Germinal center (tissue), 1 donor: ENCODE measurements at places on chromosomes 5 and 9.

DNA sequence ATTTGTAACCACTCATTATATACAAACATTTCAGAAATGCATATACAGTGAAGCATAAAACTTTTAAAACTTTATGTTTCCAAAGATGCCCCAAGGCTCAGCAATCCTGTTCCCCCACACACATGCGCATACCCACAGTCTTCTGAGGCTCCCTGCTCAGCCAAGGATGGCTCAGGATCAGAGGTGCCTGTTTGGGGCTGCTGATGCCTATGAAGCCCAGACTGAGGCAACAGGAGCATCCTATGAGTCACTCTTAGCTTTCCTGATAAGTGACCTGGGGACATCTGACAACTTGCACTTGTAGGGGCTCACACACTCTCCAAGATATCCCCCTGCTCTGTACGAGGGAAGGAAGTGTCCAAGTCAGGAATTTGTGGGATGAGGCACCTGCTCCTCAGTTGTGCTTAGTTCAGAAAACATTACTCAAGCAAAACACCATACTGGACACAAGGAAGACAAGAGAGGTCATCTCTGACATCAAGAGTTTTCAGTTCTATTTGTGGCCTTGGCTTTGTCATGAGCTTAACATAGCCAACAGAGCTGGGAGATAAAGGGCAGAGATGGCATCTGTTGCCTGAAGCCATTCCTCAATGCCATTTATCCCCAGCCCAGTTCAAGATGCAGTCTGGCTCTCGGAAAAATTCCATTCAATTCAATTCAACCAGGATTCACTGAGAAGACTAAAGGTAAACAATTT lies 62.3 kb downstream of the NIPSNAP3B start:
- DNase-seq, result no peak

DNA sequence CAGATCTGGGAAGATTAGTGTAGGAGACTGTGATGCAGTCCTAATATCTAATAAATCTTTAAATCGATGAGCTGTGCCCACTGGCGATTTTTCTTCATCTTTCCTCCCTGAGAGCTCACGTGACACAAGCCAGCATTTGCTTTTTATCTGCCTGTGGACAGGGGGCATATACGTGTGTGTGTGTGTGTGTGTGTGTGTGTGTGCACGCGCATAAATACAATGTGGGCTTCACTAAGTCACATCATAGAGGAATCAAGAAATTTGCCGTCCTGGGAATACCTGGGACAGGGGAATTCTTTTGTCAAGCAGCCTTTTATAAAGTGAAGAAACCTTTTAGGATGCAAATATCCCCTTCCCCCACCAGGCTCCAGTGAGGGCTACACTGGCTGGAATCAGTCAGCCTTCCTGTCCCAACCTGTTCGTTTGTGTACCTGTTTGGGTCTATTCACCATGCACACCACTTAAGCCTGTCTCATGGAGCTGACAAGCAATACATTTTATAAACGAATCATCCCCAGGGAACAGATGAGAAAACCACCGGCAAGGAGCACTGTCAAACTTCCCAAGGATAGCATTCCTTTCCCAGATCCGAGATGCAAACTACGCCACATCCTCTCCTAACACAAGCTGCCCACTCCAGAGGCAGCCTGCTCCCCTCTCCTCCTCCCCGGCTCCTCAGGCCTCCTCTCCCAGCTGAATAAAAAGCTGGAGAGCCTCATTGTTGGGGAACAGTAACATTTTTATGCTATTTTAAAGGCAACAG lies 2.7 kb downstream of the EPB41L4B start:
- no peak for DNase-seq

DNA sequence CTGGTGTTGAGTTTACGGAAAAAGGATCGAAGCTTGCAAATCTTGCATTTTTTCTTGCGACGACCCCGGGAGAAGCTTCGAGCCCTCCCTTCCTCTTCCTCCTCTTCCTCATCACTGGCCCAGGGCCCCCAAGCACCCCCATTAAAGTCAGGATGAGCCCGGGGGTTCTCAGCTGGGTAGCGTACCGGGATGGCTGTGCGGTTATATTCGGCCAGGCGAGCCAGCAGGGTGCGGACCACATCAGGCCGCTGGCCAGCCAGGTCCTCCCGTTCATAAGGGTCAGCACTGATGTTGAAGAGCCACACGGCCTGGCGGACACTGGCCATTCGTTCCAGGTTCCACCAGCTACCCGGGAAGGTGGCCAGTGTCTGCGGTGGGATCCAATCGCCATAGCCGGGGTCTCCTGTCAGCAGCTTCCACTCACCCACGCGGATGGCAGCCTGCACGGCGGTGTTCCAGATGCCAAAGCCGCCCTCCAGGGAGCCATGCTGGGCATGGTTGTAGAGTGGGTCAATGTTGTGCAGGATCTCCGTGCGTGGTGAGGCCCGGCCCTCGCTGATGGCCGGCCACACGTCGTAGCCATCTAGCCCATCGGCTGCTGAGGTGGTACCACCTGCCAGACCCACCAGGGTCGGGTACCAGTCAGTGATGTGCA lies 5.3 kb downstream of the ARSI start:
- no peak for DNase-seq

DNA sequence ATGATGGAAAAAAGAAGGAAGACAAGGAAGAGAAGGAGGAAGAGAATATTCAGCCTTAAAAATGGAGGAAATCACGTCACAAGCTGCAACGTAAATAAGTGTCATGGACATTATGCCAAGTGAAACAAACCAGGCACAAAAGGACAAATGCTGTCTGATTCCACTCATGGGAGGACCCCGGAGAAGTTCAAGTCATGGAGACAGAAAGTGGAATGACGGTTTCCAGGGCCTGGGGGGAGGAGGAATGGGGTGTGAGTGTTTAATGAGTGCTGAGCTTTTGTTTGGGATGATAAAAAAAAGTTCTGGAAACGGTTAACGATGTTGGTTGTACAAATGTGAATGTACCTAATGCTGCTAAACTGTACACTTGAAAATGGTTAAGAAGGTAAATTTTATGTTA lies 439.5 kb downstream of the GADD45G start:
- DNase-seq, result no peak

- no peak for DNase-seq
Measured at GRCh38 chr5:155087036-155087435, 73.5 kb downstream of the KIF4B start.
